Fibroblast of upper back skin (primary cell): ENCODE measurements at places on chromosomes 12 and 14.

DNA sequence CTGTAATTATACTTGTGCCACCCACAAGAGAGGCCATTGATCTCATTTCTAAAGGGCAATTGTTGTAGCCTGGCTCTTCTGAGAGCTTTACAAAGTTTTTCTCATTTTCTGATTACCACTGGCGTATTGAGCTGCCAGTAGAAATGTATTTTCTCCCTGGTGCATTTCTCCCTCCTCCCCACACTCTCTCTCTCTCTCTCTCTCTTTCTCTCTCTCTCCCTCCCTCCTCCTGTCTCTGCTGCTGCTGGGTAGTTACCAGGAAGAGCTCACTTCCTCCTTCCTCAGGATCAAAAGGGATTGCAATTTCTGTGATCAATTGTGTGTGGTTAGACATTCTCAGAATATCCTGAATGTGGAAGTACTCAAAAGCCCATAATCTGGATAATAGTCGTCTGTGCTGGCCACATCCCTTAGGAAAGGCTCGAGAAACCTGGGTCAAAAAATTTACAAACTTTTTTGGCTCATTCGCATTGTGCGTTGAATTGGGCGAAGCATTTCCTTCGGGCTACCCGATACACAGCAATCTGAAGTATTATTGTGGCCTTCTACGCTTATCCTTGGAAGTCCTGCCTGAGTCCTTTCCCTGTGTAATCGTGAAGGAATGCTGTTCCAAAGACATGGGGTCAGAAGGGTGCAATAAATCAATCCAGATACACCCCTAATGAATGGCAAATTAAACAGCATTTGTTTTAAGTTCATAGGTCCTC is 254.8 kb downstream of the MSRB3 start:
- peak; percentile 89 for DNase-seq

DNA sequence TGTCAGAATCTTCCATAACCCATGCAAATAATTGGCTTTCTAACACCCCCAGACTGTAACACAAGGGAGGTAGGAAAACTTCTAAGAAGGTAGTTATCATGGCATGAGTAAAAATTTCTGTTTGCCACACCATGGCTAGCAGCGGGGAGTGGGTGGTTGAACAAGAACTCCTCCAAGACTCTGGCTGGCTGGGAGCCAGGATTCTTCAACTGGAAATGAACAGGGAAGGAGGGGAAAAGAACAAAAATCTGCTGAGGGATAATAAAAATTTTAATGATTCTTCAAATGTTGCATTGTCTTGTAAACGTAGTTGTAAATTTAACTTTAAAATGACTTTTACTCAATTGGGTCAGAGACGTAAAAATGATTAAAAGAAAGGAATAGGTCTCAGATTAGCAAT is 78.9 kb downstream of the AKAP6 start:
- peak; percentile 33 for DNase-seq

DNA sequence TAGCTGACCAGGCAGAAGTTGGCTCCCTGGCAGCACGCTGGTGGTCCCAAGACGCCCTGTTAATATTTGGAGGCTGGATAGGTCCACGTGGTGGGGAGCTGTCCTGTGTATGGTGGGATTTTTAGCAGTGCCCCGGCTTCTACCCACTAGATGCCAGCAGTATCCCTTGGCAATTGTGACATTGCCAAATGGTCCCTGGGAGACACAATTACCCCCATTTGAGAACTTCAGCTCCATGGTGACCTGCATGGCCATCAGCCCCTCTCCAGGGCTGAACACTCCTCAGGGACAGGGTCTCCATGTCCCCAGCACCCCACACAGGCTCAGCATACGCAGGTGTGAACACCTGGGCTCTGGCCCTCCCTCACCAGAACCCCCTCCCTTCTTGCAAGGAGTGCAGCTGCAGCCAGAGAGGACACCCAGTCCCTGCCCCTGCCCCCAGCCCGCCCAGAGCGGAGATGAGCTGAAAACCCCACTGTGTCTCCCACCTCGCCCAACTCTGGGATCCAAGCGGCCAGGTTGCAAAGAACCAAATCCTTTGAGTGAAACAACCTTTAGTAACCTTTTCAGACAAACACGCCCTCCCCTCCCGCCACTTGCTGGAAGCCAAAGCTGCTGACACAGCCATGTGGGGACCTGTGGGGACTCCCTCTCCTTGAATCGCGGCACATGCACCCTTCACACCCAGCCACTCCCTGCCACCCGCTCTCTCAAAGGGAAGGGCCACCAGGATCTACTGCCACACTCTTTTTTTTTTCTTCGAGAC is 120.4 kb downstream of the CALM1 start:
- no peak for DNase-seq

- DNase-seq, result no peak
Observed at GRCh38 chr12:99435095-99435791, 212.3 kb upstream of the GARIN6 start.

DNA sequence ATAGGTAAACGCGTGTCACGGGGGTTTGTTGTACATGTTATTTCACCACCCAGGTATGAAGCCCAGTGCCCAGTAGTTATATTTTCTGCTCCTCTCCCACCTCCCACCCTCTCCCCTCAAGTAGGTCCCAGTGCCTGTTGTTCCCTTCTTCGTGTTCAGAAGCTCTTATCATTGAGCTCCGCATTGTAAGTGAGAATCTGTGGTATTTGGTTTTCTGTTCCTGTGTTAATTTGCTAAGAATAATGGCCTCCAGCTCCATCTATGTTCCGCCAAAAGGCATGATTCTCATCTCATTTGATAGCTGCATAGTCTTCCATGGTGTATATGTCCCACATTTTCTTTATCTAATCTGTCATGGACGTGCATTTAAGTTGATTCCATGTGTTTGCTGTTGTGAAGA is 6.9 kb upstream of the GPRC5D start:
- DNase-seq, result no peak

DNA sequence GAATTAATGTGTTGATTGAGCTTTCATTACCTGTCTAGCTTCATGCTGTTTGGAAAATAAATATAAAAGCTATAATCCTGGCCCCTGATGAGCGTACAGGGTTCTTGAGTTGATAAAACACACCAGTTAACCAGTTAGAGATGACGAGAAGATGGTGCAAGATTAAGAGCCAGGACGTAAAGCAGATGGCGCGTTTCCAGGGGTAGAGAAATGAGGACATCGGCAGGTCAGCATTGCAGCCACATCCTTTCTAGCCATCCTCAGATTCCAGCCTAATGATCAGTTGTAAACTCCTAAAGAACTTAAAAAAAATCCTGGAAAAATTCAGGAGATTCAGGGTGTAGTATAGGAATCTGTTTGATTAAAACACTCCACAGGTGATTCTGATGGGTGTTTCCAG is 203.7 kb downstream of the CACNA1C start:
- peak; percentile 90 for DNase-seq

- no peak for DNase-seq
Observed at GRCh38 chr14:81252278-81252677, 31.5 kb upstream of the GTF2A1 start.

- no peak for DNase-seq
Observed at GRCh38 chr14:42185718-42186117, 579.0 kb downstream of the LRFN5 start.

DNA sequence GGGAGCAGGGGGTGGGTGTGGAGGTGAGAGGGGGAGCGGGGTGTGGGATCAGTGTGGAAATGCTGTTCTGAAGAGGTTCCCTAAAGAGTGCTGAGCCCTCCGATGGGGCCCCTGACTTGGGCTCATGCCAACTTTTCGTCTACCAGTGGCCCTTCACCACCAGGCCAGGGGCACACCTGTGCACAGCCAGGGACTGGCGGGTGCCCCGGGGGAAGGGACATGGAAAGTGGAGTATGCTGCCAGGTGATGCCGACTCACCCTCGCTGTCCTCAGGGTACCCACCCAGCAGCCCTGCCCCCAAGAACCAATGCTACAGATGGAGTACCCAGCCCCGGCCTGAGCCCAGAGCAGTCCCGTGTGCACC is 26.2 kb downstream of the AMN start:
- DNase-seq, result no peak

- DNase-seq, result no peak
Observed at GRCh38 chr12:104187446-104188155, 28.0 kb upstream of the TXNRD1 start.

GRCh38 chr12:120834489-120835303 is 69.5 kb downstream of the SPPL3 start:
- DNase-seq, result no peak
